ENCODE measurements at places on chromosomes 6 and 20.
A peak's percentile ranks its signal among the peaks of the same experiment; 100 is the strongest.

DNA sequence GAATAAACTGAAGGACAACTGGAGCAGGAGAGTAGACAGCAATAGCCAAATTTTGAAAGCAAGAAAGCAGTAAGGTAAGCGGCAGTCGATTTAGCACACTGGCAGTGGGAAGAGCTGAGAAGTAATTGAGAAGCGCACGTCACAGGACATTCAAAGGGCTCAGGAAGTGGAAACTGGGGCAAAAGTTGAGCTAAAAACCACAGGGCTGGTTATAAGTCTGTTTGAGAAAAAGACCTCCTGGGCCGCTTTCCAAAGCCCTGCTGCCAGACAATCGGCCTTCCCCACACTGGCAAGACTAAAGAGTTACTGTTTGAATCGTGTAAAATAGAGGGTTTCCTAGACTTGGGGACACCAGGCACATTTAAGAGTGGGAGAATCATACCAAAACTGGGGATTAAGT lies 161.4 kb downstream of the DNAH8 start:
- no peak for DNase-seq

DNA sequence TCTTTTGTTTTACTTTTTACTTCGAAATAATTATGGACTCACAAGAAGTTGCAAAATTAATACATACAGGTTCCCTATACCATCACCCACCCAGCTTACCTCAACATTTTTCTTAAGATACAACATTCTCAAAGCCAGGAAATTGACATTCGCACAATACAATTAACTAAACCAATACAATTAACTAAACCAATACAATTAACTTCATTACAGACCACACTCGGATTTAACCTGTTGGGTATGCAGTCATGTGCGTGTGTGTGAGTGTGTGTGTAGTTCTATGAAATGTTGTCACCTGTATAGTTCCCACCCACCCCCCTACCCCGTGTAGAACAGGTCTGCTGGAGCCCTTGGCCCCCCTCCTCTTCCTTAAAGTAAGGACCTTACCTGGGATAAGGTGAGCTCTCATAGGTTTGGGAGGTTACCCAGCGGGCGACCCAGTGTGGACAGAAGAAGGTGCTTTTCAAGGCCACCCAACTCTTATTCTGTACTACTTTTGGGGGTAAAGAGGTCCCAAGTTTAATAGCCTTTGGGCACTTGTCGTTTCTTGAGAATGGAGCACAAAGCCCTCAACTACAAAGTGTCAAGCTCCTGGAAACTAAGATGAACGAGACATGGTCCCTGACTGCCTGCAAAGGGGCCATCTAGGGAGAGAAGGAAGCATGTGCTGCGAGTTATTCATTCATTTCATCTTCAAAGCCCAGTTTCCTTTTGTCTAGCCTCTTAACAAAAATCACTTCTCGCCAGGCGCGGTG lies 544 bp upstream of the STK38 start:
- no peak for DNase-seq

DNA sequence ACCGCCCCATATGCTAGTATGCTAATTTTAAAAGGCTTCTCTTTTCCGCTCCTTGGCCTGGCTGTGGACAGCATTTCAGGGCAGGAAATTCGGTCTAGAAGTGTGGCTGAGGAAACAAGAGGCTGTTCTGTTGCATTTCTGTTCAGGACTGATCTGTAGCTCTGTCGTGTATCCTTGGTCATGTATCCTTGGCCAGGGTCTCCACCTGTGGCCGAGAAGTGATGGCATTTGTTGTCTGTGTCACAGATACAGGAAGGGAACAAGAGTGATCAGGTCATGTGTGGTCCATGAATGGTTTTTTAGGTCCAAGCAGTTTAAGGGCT lies 300.5 kb upstream of the SUPT3H start:
- no peak for DNase-seq

- DNase-seq, result no peak
Measured at GRCh38 chr6:1400126-1400850, 10.9 kb downstream of the FOXF2 start.

GRCh38 chr6:70627500-70628254 lies 40.0 kb upstream of the SMAP1 start:
- DNase-seq, result no peak

DNA sequence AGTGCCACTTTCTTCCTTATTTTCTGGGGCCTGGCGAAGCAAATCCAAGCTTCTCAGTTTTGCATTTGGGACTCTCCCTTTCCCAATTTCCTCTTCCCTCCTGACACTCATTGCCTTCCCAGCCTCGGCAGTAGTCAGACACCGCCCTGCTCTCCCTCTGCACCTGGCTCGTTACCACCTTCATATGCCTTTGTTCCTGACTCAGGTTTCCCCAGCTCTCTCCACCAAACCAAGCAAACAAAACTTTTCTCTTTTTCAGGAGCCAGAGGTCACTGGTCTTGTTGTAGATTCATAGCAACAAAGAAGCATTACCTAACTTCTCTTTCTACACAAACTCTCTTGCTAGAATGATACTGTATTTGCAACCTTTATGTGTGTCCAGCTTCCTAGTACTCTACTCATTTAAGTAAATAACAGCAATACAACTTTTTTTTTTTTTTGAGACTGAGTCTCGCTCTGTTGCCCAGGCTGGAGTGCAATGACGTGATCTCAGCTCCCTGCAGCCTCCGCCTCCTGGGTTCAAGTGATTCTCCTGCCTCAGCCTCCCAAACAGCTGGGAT lies 9.0 kb upstream of the ZC3H12D start:
- DNase-seq, result no peak

DNA sequence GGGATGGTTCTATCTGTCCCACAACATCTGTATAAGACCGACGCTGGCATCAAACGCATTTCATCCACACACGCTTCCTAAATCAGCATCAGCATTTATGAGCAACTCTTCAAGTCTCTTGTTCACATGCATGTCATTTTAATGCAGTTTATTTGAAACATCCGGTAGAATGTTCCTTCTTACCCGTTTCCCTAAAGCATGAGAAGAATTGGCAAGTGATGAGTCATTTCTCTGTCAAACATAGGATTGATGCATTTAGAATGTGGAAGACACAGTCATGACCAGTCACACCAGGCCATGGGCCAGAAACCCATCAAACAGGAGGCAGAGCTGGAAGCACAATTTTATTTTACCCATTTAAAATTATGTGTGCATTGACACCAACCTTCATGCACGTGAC lies 122.8 kb downstream of the UST start:
- DNase-seq, result no peak

GRCh38 chr6:30707281-30707850 lies 9.7 kb downstream of the MDC1 start:
- DNase-seq, result no peak

GRCh38 chr20:36491901-36492617 lies 49.3 kb upstream of the MYL9 start:
- DNase-seq, result peak; percentile 32

- no peak for DNase-seq
Measured at GRCh38 chr6:80742481-80742880, 636.0 kb downstream of the BCKDHB start.

GRCh38 chr6:47379328-47379727 lies 69.6 kb upstream of the TNFRSF21 start:
- no peak for DNase-seq

GRCh38 chr6:81697559-81697958 lies 54.9 kb downstream of the TENT5A start:
- no peak for DNase-seq

GRCh38 chr6:137815692-137816091 lies 51.4 kb upstream of the TNFAIP3 start:
- DNase-seq, result no peak

GRCh38 chr6:13178107-13178506 lies 150.2 kb downstream of the TBC1D7 start:
- no peak for DNase-seq

DNA sequence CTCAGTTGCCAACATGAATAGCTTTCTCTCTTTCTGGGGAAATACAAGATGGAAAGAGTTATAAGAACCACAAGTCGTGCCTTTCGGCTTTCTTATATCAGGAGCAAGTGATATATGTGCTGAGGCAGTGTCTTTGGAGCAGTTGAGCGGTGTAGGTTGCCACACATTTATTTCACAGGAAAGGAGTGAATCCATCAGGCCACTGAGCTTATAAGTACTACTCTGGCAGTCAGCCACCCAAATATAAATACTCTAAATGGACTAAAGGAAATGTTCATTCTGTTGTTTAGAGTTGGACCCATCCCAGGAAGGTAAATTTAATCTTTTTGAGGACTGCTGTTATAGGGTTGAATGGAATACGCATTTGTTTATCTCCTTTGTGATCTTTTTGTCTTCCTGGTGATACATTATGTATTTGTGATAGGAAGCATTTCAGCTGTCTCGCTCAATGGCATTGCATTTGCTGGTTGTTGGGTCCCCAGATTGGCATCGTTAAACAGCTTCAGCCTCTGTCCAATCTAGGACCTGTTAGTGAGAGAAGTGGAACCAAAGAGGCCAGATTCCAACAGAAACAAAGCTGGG lies 139.7 kb downstream of the SOBP start:
- DNase-seq, result no peak

DNA sequence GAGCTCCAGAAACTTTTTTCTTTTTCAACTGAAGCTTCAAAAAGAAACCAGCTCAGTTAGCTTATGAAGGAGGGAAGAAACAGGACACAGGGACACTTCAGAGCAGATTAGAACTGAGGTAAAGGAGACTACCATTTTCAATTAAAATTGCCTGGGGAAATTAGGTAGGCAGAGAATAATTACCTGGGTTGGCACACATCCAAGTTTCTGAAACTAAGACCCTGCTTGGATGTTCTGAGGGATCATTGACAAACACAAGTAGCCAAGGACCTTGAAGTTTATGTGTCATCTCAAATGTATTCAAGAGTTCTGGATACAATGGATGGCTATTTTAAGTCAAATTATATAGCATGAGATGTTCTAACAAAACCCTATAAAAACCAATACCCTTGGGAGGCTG lies 137.6 kb downstream of the PLCB4 start:
- DNase-seq, result no peak

DNA sequence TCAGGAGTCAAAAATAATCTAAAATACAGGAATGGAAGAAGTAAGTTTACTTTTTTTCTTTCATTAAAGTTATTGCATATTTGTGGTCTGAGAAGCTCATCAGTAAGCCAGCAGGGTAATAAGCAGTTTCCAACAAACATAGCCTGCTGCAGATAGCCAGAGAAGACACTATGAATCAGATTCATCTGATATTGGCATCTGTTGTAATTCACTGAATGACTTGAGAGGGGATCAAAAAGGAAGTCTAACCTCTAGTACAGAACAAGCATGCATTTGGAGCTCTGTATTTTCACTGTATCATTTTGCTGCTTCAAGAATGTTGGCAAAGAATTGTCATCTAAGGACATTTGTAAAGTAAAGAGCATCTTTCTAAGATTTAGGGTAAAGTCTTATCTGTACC lies 53.8 kb upstream of the UFL1 start:
- DNase-seq, result no peak

DNA sequence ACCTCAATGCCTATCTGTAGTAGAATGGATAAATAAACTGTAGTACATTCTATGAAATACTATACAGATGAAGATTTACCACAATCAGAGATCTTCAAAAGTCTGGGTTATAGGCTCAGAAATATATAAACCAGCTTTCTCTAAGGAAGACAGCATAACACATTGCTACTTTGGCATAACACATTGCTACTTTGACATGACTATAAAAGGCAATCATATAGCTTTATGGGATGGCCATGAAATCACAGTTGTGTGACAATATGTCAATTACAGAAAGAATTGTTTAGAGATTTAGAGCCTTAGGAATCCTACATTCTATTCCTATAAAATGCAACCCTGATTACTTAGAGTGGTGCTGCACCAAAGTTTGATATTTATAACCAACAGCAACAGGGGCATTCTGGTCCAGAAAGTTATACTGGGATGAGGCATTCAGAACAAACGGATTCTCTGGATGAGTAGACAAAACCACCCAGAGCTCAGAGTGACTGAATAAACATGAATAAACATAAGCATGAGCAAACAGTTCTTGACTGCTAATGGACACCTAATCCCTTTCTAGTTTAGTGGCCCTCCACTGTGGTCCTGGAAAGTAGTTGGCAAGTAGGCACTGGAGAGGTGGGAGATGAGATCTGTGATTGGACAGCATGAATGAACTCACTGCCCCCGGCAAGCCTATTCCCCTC lies 12.0 kb downstream of the TTI1 start:
- no peak for DNase-seq

DNA sequence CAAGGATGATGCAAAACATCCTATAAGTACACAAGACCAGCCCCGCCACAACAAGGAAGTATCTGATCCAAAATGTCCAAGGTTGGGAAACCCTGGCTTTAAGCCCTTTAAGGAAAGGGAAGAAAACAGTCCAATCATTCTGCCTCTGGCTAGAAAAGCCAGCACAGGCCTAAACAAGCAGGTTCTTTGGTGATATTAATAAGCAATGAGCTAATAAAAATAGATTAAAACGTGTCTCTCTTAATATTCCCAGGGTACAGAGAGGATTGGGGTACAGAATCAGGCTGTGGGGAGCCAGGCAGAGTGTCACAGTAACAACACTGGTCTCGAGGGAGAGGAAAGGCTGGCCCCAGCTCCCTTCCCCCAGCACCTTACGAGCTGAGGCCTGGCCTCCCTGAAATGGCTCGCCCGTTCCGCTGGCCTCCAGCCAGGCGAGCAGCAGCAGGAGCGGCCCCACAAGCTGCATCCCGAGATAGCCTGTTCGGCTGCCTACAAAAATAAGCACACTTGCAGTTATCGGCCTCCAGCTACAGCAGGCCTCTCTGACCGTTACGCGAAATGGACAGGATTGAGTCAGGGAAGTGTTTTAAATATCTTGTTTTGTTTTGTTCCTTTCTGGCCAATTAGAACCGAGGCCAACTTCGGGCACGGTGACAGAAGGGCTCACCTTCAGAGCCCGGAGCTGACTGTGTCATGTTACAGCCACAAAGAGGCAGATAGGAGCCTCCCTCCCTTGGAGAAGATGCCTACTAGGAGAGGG lies 4.0 kb upstream of the ZMYND8 start:
- no peak for DNase-seq

DNA sequence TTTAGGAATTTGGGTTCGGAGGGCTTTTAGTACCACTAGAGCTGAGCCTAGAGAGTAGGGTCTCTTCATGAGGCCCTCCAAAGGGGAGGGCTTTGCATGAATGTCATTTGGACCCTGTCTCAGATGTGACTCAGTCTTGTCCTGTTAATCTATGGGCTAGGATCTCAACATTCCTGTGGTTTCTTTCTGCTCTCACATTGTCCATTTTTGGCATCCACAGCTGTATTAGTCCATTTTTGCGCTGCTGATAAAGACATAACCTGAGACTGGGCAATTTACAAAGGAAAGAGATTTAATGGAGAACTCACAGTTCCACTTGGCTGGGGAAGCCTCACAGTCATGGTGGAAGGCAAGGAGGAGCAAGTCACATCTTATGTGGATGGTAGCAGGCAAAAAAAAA lies 61.0 kb downstream of the CRYBG1 start:
- DNase-seq, result no peak

- DNase-seq, result no peak
Measured at GRCh38 chr20:8530022-8530421, 398.0 kb downstream of the PLCB1 start.
